ENCODE measurements at places on chromosomes 11 and 22.

DNA sequence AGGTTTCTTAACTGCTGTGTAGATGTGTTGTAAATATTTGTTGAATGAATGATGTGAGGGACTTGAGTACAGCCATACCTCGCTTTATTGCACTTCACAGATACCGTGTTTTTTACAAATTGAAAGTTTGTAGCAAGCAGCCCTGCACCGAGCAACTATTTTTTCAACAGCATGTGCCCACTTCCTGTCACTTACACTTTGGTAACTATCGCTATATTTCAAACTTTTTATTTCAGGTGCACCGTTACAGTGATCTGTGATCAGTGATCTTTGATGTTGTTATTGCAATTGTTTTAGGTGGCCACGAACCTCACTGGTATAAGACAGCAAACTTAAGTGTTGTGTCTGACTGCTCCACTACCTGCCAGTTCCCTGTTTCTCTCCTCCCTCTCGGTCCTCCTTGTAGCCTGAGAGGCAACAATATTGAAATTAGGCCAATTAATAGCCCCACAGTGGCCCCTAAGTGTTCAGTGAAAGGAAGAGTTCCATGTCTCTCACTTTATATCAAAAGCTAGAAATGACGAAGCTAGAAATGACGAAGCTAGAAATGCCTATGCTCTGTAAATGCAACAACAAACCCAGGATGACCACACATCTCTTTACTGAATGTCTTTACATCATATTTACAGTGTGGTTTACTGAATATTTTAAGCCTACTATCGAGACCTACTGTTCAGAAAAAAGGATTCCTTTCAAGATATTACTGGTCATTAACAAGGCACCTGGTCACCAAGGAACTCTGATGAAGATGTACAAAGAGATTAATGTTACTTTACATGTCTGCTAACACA lies 1.0 kb downstream of the SFI1 start:
- DNase-seq = no peak

DNA sequence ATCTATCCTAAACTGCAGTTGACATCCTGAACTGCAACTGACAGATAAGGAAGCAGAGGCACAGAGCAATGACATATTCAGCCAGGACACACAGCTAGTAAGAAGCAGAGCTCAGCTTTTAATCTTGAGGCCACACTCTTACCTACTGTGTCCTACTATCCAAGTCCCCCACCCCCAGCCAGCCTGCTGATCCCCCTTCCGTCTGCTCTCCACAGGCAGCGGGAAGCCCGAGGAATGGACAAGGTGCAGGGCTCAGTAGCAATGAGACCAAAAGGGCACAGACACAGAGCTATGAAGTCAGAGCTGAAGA lies 4.3 kb downstream of the POLR3H start:
- DNase-seq = no peak

GRCh38 chr22:25352294-25352680 lies 132.8 kb downstream of the CRYBB2 start:
- no peak for DNase-seq

DNA sequence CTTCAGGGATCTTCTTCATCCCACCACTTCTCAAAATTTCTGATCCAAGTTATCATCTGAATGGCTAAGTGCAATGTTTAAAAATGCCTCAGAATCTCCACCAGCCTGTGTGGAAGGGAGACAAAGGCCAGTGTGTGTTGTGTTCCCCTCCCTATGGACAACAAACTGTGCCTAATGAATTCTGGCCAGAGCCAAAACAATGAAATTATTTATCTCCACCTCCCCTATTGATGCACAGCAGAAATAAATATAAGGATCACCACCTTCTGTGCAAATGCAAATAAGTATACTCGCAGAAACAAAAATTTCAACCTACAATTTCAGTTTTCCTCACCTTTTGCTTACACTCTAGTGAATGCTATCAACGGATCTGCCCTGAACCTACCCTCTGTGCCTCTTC lies 75.8 kb downstream of the GAB2 start:
- DNase-seq = no peak
